ENCODE measurements at places on chromosomes 2 and 18.

- no peak for DNase-seq
These were observed 17.8 kb upstream of the DGKD start for GRCh38 chr2:233336541-233336940.

GRCh38 chr2:68420254-68420910 lies 46.7 kb downstream of the FBXO48 start:
- DNase-seq: peak; percentile 14

DNA sequence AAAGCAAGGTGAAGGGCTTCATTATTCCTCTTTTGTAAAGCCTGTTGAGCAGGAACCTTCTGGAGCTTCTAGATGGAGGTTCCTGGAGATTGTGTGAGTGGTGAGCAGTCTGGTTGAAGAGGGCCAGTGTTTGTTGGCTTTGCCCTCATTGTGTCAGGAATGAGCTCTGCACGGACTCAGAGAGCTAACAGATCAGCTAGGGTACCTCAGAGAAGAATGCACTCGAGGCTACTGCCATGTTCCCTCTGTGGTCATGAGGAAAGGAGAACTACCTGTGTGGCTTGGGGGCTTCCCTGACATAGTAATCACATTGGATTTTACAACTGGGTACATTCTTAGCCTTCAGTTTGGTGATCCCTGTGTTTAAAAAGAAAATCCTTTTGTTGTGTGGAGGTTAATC lies 46.6 kb downstream of the SPTBN1 start:
- no peak for DNase-seq

GRCh38 chr2:68377137-68377780 lies 12.2 kb downstream of the PLEK start:
- DNase-seq: no peak

GRCh38 chr2:240205772-240206171 lies 65.3 kb upstream of the OTOS start:
- no peak for DNase-seq

- no peak for DNase-seq
These were observed 41.0 kb upstream of the GPR17 start for GRCh38 chr2:127604986-127605385.

GRCh38 chr18:63979409-63979920 lies 9.6 kb downstream of the SERPINB8 start:
- DNase-seq: peak; percentile 89

Data from DMS53 (cell line).